ENCODE measurements at places on chromosomes 4 and X.

GRCh38 chr4:77821775-77822174 lies 2.6 kb upstream of the CNOT6L start:
- DNase-seq = no peak

- no peak for DNase-seq
Measured at GRCh38 chrX:114581528-114582263, 2.2 kb upstream of the HTR2C start.

GRCh38 chrX:10011261-10011931 lies 44.2 kb downstream of the CLDN34 start:
- no peak for DNase-seq

DNA sequence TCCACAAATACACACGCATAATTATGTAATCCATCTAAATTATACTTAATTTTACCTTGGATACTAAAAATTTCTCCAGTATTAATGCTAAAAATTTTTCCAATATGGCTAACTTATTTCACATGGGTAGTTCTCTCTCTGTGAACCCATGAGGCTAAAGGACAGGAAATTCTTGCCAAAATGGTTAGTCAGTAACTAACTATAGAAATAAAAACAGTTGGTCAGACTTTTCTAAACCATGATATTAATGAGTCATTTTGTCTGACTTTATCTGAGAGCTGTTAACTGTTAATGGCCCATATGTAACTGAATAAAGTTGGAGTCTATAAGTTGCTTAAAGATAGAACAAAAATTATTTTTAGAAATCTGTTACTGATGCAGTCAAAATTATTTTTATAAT lies 549.4 kb downstream of the TLL1 start:
- no peak for DNase-seq

DNA sequence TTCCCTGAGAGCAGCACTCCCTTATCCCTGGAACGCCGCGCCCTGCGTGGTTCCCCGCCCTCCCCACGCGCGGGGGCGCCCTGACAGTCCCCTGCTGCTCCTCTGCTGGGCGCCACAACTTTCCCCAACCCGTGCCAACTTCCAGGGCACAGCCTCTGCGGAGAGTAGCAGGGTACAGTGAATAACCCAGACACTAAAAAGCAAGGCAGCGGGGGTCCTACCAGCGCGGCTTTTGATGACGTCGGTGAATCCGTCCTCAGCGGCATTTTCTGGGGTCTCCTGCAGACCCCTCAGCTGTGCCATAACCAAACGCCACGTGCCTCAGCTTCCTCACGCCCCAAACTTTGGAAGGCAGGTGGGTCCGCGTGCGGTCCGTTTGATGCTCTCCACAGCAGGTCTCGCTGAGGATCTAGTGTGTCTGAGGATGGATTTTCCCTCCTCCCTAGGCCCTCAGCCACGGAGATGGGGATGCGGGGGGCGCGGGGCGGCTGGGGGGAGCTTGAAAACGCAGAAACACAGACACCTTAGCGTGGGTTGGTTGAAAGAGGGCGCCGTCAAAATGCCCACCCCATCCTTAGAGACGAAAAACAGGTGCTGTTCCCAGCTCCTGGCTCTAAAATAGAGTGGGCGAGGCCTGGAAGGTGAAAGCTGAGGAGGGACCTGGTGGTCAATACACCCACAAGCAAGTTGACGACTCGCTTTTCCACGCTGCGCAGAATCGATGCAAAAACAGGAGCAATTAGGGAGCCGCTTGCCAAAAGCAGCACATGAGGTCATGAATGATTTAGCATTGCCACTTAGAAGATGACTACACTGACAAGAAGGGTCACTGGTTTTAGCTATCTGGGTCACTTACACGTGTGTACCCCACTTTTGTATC lies 405.6 kb downstream of the FAM47A start:
- DNase-seq = no peak

- DNase-seq = no peak
Measured at GRCh38 chr4:5365071-5366008, 314.1 kb downstream of the STK32B start.

- DNase-seq = no peak
Measured at GRCh38 chr4:163773940-163774339, 279.4 kb downstream of the TMA16 start.

DNA sequence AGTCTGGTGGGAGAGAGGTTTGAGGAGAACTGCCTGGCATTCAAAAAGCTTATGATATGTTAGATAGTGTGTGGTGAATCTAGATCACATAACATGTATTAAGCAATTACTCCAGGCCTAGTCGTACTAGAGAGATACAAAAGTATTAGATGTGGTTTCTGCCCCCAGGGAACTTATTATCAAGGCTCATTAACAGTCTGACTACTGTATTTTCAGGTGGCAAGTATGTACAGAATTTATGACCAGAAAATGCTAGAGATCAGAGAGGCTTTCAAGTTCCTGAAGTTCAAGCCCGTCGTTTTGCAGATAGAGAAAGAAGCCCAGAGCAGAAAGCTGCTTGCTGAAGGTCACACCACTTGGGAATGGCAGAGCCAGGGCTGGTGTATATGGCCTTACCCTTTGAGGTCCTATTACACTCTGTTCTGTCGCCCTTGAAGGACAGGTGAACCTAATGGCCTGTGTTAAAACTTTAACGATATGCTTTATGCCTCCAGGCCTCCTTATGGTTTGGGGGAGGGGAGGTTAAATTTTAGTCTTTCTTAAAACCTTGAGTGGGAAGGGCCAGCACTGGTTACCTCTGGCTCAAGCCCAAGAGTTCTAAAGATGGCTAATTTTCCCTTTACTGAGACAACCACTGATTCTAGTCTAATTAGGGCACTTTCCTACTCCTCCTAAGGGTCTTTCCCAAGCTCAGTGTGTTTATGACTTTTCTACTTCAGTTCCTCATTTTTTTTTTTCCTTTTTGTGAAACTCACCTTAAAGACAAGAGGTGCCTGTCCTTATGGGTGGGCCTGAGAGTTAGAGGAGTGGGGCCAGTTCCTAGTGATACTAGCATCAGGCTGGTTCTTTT lies 19.9 kb downstream of the TMEM164 start:
- no peak for DNase-seq

DNA sequence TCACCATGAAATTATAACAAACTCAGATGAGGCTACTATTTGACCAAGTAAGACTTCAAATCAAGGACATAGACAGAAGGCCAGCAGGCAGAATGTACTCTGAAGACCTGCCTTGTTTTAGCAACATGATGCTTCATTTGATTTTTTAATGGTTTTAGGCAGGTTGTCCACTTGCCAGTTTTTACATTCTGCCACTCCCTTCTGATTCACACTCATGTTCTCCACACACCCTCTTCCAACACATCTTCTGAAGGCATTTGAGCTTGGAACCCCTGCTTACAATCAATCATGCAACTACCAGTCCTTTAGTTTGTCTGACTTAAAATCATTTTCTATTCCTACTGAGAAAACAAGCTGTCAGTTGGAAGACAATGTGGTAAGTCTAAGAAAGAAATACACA lies 114.9 kb upstream of the SMIM31 start:
- DNase-seq = no peak

- no peak for DNase-seq
Measured at GRCh38 chr4:177367336-177367735, 57.7 kb downstream of the NEIL3 start.

DNA sequence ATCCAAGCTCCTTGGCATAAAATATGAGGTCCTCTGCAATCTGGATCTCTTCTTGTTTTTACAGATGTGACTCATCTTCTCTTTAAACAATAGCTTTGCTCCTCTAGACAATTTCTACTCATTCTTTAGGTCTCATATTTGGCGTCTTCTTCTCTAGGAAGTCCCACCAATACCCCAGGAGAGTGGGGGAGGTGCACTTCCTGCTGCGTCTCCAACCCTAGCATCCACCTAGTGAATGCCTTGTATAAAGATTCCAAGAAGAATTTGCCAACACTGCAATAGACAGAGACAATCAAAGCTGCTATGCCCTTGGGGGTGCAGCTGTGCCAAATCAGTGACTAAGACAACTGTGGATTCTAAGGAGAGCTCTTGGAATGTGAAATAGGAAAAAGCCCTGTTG lies 45.7 kb upstream of the SLC10A7 start:
- DNase-seq = no peak

DNA sequence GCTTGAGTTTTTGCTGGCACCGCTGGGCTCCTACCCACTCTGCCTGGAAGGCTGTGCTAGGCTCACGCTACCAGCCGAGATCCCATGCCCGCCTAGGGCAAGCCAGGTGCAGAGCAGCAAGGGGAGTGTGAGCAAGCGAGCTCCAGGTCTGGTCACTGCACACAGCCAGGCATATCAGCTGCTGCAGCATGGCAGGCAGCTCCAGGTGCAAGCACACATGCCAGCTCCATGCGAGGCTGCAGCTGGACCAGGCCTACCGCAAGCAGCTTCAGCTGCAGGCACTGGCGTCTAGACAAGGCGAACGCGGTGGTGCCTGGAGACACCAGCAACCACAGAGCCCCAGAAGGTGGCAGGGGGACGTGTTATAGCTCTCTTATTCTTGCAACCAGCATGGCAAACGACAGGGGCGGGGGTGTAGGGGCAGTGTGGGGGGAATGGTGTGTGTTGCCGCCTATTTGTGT lies 614.7 kb upstream of the EPHA5 start:
- no peak for DNase-seq

- DNase-seq = no peak
Measured at GRCh38 chrX:119784747-119785446, 6.5 kb downstream of the RPL39 start.

DNA sequence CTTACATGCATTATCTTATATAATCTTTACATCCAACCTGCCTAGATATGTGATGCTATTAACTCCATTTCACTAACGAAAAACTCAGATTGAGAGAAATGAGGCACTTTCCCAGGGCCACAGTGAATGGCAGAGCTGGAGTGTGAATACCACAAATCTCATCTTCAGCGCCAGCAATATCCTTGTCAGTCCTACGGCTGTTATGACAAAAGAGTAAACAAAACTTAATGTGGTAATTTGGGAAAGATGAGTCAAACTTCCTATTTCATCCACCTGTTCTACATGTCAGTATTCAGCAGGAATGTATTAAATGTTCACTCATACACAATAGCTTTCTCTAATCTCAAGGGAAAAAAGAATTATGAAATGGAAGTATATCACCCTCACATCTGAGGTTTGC lies 56.9 kb downstream of the FAT1 start:
- DNase-seq = no peak

- no peak for DNase-seq
Measured at GRCh38 chr4:54058171-54058570, 6.2 kb downstream of the CHIC2 start.

DNA sequence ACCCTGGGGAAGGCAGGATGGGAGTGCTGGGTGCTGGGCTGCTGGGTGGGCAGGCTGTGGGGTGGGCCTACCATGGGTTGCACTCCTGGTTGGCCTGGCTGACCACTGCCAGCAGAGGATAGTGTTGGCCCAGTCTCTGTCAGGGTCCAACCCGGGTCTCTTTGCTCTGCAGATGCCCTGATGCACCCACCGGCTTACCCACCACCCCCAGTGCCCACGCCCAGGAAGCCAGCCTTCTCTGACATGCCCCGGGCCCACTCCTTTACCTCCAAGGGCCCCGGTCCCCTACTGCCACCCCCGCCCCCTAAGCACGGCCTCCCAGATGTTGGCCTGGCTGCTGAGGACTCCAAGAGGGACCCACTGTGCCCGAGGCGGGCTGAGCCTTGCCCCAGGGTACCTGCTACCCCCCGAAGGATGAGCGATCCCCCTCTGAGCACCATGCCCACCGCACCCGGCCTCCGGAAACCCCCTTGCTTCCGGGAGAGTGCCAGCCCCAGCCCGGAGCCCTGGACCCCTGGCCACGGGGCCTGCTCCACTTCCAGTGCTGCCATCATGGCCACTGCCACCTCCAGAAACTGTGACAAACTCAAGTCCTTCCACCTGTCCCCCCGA lies 14.2 kb upstream of the ADD1 start:
- no peak for DNase-seq

- no peak for DNase-seq
Measured at GRCh38 chrX:37787423-37787869, 7.6 kb downstream of the CYBB start.

GRCh38 chr4:106365613-106366012 lies 3.0 kb downstream of the GIMD1 start:
- DNase-seq = no peak

DNA sequence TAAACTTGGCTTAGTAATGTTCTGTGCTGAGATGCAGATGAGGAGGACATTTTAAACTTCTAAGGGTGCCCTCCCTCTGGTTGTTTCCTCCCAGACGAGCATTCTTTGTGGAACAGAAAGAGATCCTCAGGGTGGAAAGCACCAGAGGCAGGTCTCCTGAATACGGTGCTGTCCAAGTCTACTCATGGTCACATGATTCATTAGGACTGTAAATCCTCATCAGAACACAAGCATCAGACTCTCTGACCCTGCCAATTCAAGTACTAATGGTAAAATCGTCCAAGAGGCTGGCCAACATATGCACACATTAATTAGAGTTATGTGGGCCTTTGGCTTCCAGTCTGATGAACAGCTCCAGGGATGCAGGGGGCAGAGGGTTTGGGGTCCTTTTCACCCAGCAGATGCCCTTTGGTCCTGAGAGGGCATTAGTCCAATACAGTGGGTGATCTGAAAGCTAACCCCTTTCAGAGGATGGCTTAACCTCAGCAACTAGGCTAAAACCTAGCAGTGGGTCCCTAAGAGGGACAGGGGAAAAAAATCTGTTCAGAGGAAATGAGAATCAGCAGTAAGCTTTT lies 18.2 kb downstream of the HAND2 start:
- DNase-seq = no peak

DNA sequence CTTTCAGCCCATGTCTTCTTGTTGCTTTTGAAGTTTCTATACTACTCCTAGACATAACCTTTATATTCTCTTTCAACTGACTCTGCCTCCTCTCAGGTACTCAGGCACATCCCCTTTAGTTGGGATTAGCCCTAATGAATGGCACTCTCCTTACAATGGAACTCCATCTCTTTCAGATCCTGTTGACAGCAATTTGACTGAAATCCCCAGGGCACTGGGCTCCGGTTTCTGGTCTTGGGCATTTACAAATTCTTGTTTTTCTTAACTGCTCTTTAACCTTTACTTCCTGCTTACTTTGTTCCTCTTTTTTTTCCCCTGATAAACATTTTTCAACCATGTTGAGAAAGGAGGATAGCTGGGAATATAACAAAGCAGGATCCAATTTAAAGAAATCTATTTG lies 68.9 kb downstream of the ENOX2 start:
- no peak for DNase-seq

GRCh38 chr4:89222170-89222569 lies 85.4 kb downstream of the GPRIN3 start:
- no peak for DNase-seq

DNA sequence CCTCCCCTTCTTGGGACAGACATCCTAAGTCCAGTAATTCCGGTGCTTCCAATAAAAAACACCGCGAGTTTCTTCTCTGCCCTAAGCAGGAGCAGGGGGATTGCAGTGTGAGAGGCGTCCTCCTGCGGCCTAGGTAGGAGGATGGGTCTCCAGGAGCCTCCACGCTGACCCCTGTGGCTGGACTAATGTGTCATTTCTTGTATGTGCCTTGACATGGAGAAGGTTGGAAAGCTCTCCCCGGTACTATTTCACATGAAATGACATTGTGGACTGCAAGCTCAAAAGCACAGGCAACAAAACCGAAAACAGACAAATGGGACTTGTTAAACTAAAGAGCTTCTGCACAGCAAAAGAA lies 66.6 kb upstream of the ENPP6 start:
- no peak for DNase-seq

GRCh38 chr4:127843704-127844600 lies 36.7 kb upstream of the PLK4 start:
- no peak for DNase-seq

Measured in activated CD8-positive, alpha-beta memory T cell treated with anti-CD3 and anti-CD28 coated beads for 1 hour (primary cell).